GM23248 (cell line): ENCODE measurements at places on chromosomes 2 and 18. TPM values are rescaled to one million over a fixed set of nuclear protein-coding genes. Genes with fewer than 3 reads are reported as not detected.

- H3K36me3 ChIP-seq, result no peaks in the 10 kb centered on the region
- no peak overlapping the region for H3K27ac ChIP-seq
- H3K27me3 ChIP-seq, result peaks cover 31% of the 10 kb centered on the region
- H3K4me3 ChIP-seq, result no peak overlapping the region
These were observed 63.6 kb downstream of the ZBTB7C start for GRCh38 chr18:48345596-48345995.

DNA sequence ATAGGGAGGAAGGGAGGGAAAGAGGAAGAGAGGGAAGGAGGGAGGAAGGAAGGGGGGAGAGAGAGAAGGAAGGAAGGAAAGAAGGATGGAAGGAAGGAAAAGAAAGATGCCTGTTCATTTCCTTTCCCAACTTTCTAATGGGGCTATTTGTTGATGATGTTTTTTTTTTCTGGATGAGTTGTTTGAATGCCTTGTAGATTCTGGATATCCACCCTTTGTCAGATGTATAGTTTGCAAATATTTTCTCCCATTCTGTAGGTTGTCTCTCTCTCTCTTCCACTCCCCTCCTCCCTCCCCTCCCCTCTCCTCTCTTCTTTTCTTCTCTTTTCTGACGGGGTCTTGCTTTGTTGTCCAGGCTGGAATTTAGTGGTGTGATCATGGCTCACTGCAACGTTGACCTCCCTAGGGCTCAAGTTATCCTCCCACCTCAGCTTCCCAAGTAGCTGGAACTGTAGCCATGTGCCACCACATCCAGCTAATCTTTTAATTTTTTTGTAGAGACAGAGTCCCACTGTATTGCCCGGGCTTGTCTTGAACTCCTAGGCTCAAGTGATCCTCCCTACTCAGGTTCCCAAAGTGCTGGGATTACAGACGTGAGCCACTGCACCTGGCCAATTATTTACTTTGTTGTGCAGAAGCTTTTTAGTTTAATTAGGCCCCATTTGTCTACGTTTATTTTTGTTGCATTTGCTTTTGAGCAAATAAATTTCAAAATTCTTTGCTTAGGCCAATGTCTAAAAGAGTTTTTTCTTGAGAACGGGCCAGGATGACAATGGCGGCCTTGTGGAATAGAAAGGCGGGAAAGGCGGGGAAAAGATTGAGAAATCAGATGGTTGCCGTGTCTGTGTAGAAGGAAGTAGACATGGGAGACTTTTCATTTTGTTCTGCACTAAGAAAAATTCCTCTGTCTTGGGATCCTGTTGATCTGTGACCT is 57.3 kb upstream of the FAM117B start:
- H3K27me3 ChIP-seq, result no peaks in the 10 kb centered on the region
- DNase-seq, result no peak
- H3K36me3 ChIP-seq, result no peaks in the 10 kb centered on the region
- H3K27ac ChIP-seq, result no peak overlapping the region

DNA sequence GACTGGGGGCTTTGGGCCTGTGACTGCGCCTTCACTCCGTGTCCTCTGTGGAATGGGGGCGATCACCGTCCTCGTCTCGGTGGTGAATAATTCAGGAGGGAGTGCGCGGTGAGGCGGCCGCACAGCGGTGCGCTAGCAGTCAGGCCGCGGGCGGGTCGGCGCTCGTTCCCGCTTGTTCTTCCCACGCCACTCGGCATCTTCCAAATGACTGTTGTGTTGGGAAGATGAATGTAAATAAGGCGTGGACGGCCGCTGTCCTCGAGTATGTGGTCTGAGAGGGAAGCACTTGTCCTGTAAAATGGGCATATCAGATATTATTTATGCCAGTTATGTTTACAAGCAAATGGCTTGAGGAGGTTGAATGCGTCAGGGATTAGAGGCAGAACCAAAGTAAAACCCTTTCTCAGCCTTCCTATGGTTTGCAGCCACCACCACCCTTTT is 608 bp upstream of the VPS4B start:
- H3K27ac ChIP-seq, result peak overlapping the region; percentile 93
- peaks cover 13% of the 10 kb centered on the region; the same call in 1 of the 2 replicates for H3K36me3 ChIP-seq
- peak overlapping the region; percentile 93 for H3K4me3 ChIP-seq
- H3K4me1 ChIP-seq, result peaks cover 10% of the 10 kb centered on the region
- no peaks in the 10 kb centered on the region for H3K27me3 ChIP-seq

DNA sequence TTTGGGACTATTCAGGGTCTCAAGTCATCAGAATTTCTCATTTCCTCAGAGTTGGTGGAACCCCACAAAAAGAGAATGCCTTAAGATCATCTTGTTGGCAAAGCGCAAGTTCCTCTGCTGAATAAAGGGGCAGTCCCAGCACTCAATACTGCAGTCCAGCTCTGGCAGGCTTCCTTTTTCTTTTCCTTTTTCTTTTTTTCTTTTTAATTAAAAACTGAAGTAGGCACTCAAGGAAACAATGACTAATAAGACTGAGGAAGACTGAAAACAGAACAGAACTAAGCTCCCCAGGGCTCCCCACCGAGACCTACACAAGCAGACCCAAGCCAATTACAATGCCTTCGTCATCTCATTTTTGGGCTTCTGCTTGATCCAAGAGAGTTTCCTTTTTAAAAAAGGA is 82.0 kb downstream of the STK39 start:
- peak; percentile 65 for DNase-seq
- peaks cover 24% of the 10 kb centered on the region for H3K4me1 ChIP-seq
- no peaks in the 10 kb centered on the region for H3K27me3 ChIP-seq
- no peaks in the 10 kb centered on the region for H3K36me3 ChIP-seq
- H3K27ac ChIP-seq, result no peak overlapping the region
- no peak overlapping the region for H3K4me3 ChIP-seq

- H3K36me3 ChIP-seq, result no peaks in the 10 kb centered on the region
- H3K4me3 ChIP-seq, result 0 out of 2 replicates have a peak overlapping the region, but pooled peaks have one; percentile 8
These were observed 216.6 kb downstream of the RTP5 start for GRCh38 chr2:242085941-242086621.

GRCh38 chr2:220127311-220127710 is 499.9 kb downstream of the SLC4A3 start:
- H3K4me3 ChIP-seq, result no peak overlapping the region
- H3K36me3 ChIP-seq, result no peaks in the 10 kb centered on the region
- H3K4me1 ChIP-seq, result no peaks in the 10 kb centered on the region
- no peak for DNase-seq
- no peaks in the 10 kb centered on the region for H3K27me3 ChIP-seq
- no peak overlapping the region for H3K27ac ChIP-seq

DNA sequence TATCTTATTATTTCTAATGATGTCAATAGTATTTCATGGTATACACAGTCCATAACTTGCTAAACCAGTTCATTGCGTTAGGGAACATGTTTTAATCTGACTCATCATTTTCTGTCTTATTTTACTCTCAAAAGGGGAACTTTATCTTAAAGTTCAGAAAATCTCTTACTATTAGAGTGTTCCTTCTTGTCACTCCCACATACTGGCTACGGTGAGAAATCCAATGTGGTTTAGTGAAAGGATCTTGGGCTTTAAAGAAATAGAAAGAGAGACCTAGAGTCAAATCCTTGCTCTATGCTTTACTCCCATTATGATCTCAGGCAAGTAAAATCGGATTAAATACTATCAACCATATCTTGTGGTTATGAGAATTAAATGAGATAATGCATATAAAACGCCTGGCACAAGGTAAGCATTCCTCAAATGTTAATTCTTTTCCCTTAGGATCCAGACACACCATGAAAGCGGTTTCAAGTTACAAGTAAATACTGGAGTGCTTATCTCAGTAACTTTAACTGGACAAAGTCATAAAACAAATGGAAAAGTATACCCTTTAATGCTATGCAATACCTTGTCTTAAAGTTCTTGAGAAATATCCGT is 576.0 kb downstream of the ARHGAP15 start:
- H3K36me3 ChIP-seq, result no peaks in the 10 kb centered on the region
- H3K27ac ChIP-seq, result no peak overlapping the region
- H3K4me1 ChIP-seq, result no peaks in the 10 kb centered on the region

GRCh38 chr2:150586858-150587257 is 99.4 kb upstream of the RND3 start:
- peaks cover 49% of the 10 kb centered on the region for H3K4me1 ChIP-seq
- no peak overlapping the region for H3K4me3 ChIP-seq
- H3K27me3 ChIP-seq, result no peaks in the 10 kb centered on the region
- H3K36me3 ChIP-seq, result no peaks in the 10 kb centered on the region
- H3K27ac ChIP-seq, result peak overlapping the region; percentile 85

GRCh38 chr2:81747481-81748070 is 1443.0 kb upstream of the LRRTM1 start:
- H3K27ac ChIP-seq, result no peak overlapping the region
- no peak overlapping the region for H3K4me3 ChIP-seq
- DNase-seq, result no peak
- no peaks in the 10 kb centered on the region for H3K36me3 ChIP-seq
- no peaks in the 10 kb centered on the region for H3K27me3 ChIP-seq

Gene GRB14
- total RNA-seq, result not detected in 2 replicates

Gene TUBA4B
- total RNA-seq, result not detected in 2 replicates

Gene TXNDC2
- total RNA-seq, result not detected in 2 replicates

Gene AQP12A
- total RNA-seq, result not detected in 2 replicates

Gene EFR3B
- total RNA-seq, result 0.76 and 0.97 TPM in 2 replicates
